ENCODE measurements at places on chromosomes 5 and 9. TPM values are rescaled to one million over a fixed set of nuclear protein-coding genes. Genes with fewer than 3 reads are reported as not detected.
A peak's percentile ranks its signal among the peaks of the same experiment; 100 is the strongest.

GRCh38 chr5:95771892-95772291, 40.8 kb downstream of the RHOBTB3 start:
- H3K4me1 ChIP-seq, result no peaks in the 10 kb centered on the region
- no peak overlapping the region for H3K4me3 ChIP-seq
- no peak overlapping the region for H3K27ac ChIP-seq
- no peaks in the 10 kb centered on the region for H3K36me3 ChIP-seq

GRCh38 chr9:73357607-73358006, 205.9 kb downstream of the ANXA1 start:
- no peaks in the 10 kb centered on the region for H3K36me3 ChIP-seq
- no peaks in the 10 kb centered on the region for H3K27me3 ChIP-seq
- DNase-seq, result no peak
- no peak overlapping the region for H3K4me3 ChIP-seq
- H3K4me1 ChIP-seq, result no peaks in the 10 kb centered on the region

DNA sequence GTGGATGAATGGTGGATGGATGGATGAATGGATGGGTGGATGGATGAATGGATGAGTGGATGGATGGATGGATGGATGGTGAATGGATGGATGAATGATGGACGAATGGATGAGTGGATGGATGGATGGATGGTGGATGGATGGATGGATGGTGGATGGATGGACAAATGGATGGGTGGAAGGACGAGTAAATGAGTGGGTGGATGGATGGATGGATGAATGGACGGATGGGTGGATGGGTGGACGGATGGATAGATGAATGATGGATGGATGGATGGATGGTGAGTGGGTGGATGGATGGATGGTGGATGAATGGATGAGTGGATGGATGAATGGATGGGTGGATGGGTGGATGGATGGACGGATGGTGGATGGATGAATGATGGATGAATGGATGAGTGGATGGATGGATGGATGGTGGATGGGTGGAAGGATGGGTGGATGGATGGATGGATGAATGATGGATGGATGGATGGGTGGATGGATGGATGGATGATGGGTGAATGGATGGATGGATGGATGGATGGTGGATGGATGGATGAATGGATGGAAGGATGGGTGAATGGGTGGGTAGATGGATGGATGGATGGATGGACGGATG, 58.6 kb downstream of the VAV2 start:
- no peak overlapping the region for H3K4me3 ChIP-seq
- no peaks in the 10 kb centered on the region for H3K36me3 ChIP-seq
- H3K27me3 ChIP-seq, result no peaks in the 10 kb centered on the region
- H3K27ac ChIP-seq, result no peak overlapping the region

DNA sequence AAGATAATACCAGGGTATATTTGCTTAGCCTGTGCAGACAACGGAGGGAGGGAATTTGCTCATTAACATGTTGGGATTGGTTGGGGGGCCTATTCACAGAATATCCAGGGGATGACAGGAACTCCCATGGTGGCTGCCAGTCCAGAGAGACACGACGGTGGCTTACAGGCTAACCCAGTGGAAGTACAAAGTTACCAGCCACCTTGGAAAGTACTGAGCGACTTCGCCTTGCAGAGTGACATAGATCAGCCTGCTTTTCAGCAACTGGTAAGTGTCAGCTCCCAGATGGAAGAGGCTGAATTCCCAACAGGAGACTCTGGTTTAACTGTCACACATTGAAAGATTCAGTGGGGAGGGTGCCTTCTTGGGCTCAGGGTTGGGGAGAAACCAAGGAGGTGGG, 7.9 kb downstream of the ISL1 start:
- H3K36me3 ChIP-seq, result no peaks in the 10 kb centered on the region
- peaks cover 5% of the 10 kb centered on the region for H3K27me3 ChIP-seq
- H3K4me1 ChIP-seq, result no peaks in the 10 kb centered on the region
- no peak for DNase-seq

DNA sequence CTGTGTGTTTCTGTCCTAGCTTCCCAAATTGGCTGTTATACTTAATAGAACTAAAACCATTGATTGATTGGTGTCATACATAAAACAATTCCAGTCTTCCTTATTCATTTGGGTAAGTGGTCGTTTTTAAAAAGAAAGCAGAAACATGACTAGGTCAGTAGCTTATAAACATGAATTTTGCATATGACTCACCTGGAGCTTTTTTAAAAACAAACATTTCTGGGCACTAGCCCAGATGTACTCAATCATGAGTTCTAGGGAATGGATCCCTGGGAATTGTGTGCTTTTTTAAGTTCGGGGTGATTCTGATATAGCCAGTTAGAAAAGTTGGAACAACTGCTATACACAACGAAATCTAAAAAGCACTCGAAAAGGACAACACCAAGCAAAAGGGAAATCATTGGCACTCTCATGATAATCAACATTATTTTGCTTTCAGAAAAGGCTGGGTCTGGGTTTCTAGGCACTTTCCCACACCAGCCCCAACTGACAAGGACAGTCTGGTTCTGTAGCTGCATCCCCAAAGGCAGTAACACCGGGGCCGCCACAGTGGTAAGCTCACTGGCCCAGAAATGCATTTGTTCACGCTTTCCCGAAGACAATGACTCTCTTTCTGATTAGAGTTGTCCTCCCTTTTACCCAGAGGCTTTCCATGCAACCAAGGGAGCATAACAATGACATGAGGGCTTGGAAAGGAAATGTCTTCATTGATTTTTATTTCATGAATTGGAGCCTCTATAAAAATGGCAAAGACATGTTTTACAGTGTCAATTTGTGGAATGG, 664.9 kb upstream of the WWC1 start:
- no peaks in the 10 kb centered on the region for H3K4me1 ChIP-seq
- no peaks in the 10 kb centered on the region for H3K36me3 ChIP-seq
- no peaks in the 10 kb centered on the region for H3K27me3 ChIP-seq
- no peak overlapping the region for H3K27ac ChIP-seq
- H3K4me3 ChIP-seq, result no peak overlapping the region

DNA sequence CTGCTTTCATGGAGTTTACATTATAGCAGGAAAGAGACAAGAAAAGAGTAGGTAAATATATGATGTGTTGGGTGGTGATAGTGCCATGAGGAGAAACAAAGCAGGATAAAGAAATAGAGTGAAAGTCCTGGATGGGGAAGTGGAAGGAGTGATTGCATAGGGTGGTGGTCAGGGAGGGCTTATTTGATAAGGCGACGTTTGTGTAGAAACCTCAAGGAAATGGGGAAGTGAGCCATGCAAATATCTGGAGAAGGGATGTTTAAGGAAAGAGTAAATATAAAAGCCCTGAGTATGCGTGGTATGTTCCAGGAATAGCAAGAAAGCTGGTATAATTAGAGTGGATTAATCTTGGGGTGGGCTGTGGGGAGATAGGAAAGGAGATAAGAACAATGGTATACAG, 134.7 kb upstream of the SV2C start:
- no peaks in the 10 kb centered on the region for H3K36me3 ChIP-seq
- peaks cover 3% of the 10 kb centered on the region for H3K27me3 ChIP-seq
- no peak for DNase-seq
- no peak overlapping the region for H3K27ac ChIP-seq

DNA sequence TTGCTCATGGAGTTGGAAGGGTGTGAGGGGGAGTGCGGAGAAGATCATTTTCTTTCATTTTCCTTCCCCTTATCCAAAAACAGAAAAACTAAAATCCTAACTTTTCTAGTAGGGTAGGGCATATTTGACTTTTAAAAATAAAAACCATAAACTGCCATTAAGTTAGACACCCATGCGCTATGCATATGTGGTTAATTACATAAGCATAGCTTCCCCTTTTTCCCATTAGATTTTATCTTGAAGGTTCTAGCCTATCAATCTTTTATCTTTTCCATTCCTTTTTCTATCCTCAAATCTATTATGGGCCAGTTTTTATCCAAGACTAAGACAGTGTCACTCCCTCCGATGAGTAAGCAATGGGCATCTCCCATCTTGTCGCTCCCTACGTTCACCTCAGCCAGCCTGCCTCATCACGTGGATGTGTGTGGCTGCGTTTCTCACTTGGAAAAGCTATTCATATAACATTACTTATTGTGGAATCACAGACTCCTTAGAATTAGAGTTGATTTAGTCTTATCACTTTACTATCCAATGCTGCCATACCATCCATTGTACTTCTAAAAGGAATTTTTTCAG, 49.2 kb downstream of the PCSK5 start:
- no peaks in the 10 kb centered on the region for H3K27me3 ChIP-seq
- H3K4me1 ChIP-seq, result no peaks in the 10 kb centered on the region
- no peak overlapping the region for H3K4me3 ChIP-seq
- peaks cover 3% of the 10 kb centered on the region for H3K36me3 ChIP-seq

DNA sequence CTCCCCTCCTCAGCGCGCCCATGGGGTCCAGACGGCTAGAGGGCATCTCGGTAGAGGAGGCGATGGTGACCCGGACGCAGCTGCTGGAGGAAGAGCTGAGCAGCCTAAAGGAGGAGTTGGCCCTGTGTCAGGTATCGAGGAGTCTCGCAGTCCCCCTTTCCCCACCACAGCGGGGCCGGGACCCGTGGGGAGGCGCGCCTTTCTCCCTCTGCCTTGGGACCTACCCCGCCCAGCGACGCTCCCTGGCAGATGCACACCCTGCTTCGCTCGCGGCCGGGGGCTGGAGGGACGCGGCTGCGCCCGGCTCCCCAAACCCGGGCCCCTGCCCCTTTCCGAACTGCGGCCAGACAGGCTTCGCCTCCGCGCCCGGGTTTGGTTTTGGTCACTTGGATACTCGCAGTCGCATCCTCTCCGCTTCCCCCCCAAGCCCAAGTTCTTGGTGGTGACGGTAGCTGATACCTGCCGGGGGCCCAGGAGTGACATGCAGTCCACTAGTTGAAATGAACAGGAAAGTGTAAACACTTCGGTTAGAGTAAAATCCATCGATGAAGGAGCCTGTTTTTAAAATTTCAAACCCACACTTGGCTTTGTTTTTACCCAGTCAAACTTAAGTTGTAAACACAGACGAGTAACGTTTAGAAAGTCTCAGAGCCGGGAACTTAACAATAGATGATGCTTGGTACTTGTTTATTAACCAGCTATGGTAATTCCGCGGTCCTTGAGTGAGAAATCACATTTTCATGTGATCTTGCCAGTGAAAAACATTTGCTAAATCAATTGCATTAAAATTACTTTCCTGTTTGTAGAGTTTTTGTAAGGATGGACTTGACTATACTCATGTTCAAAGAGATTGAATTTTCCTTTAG, 688 bp downstream of the CNTLN start:
- no peaks in the 10 kb centered on the region for H3K36me3 ChIP-seq
- DNase-seq, result no peak
- no peaks in the 10 kb centered on the region for H3K4me1 ChIP-seq
- no peak overlapping the region for H3K27ac ChIP-seq
- no peaks in the 10 kb centered on the region for H3K27me3 ChIP-seq
- H3K4me3 ChIP-seq, result no peak overlapping the region

DNA sequence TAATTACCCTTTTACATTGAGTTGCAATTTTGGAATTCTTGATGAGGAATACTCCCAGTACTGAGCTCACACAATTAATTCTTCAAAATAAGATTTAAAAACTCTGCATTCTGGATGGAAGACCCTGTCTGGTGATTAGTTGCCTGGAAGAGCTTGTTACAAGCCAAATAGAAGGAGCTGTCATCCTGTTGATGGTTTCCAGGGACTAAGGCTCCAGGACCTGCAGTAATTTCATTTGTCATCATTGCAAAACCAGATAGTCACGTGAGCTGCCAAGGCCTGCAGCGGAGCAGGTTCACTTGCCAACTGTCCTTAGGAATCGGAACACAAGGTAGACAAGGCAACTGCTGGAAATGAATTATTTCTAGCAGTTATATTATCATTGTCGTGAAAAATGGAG, 597.7 kb downstream of the CCDC171 start:
- no peaks in the 10 kb centered on the region for H3K4me1 ChIP-seq
- no peak overlapping the region for H3K4me3 ChIP-seq
- H3K27me3 ChIP-seq, result no peaks in the 10 kb centered on the region
- DNase-seq, result no peak
- no peaks in the 10 kb centered on the region for H3K36me3 ChIP-seq

- H3K36me3 ChIP-seq, result no peaks in the 10 kb centered on the region
- peaks cover 14% of the 10 kb centered on the region for H3K4me1 ChIP-seq
- H3K4me3 ChIP-seq, result peak overlapping the region; percentile 63
- DNase-seq, result peak; percentile 3
- H3K27ac ChIP-seq, result no peak overlapping the region
These were observed 855 bp downstream of the MCC start for GRCh38 chr5:113487416-113487780.

Gene SLC6A19
- total RNA-seq, result not detected

GRCh38 chr5:124630767-124631704, 115.4 kb downstream of the ZNF608 start:
- no peak overlapping the region for H3K4me3 ChIP-seq
- no peaks in the 10 kb centered on the region for H3K36me3 ChIP-seq
- no peak overlapping the region for H3K27ac ChIP-seq
- no peaks in the 10 kb centered on the region for H3K4me1 ChIP-seq

- H3K27ac ChIP-seq, result no peak overlapping the region
- H3K27me3 ChIP-seq, result no peaks in the 10 kb centered on the region
- H3K4me3 ChIP-seq, result no peak overlapping the region
- no peaks in the 10 kb centered on the region for H3K36me3 ChIP-seq
These were observed 9.4 kb downstream of the CRB2 start for GRCh38 chr9:123365287-123365880.

Gene TLE1
- 2.4 TPM for total RNA-seq

DNA sequence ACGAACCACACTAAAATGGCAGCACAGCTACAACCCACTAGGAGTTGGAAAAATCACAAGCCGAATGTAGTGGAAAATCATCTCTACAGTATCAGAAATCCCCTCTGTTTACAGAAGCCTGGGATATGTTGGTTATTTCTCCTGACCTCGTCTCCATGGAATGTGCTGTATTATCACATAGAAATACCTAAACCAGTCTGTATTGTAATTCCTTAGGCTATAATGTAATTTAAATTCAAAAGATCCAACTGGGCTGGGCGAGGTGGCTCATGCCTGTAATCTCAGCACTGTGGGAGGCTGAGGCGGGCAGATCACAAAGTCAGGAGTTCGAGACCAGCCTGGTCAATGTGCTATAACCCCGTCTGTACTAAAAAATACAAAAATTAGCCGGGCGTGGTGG, 244.8 kb upstream of the MPDZ start:
- H3K27ac ChIP-seq, result no peak overlapping the region
- no peak for DNase-seq
- H3K4me1 ChIP-seq, result no peaks in the 10 kb centered on the region
- H3K4me3 ChIP-seq, result no peak overlapping the region

Gene ARHGEF39
- total RNA-seq, result not detected

DNA sequence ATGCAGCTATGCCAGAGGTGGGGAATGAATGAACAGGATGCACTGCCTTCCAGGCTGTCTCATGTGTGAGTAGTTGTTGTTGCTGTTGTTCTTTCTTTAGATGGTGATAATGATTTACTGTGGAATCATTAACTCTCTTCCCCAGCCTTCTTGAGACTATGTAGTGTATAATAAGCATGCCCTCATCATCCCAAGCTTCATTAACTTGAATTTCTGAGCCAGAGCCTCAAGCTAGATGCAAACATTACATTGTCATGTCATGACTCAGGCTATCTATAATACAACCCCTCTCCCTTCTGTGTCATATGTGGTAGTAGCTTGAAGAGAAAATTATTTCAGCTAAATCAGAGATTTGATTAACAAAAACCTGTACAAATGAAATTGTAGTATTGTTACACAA, 10.0 kb upstream of the ADAMTSL1 start:
- no peaks in the 10 kb centered on the region for H3K4me1 ChIP-seq
- H3K27me3 ChIP-seq, result no peaks in the 10 kb centered on the region
- H3K4me3 ChIP-seq, result no peak overlapping the region
- H3K36me3 ChIP-seq, result no peaks in the 10 kb centered on the region
